Cortex of kidney (tissue), 1 donor: ENCODE measurements at places on chromosomes 5 and 9.

GRCh38 chr5:143586781-143587362, 183.4 kb upstream of the NR3C1 start:
- no peak for DNase-seq

GRCh38 chr9:99185348-99185632, 36.5 kb downstream of the ALG2 start:
- no peak for DNase-seq

- DNase-seq, result no peak
Observed at GRCh38 chr9:101469026-101469425, 33.5 kb upstream of the ALDOB start.

- no peak for DNase-seq
Observed at GRCh38 chr5:21823076-21823574, 1030.0 kb downstream of the CDH12 start.

GRCh38 chr9:114737118-114737517, 55.1 kb upstream of the TEX48 start:
- no peak for DNase-seq

DNA sequence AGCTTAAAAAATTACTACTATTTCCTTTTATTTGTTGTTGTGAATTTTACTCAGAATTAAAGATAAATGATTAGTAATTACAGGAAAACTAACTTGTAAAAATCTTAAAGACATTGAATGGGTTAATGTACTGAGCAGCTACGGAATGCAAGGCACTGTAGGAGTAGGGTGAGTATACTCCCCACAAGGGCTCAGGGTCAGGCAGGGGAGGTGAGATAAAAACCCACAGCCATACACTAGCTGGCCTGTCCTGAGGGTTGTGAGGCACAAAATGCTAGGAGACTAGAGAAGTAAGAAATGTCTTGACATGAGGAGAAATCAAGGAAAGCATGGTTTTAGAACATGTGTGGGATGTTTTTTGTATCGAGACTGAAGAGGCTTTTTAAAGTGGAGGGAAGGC, 13.4 kb downstream of the ZBED3 start:
- no peak for DNase-seq

DNA sequence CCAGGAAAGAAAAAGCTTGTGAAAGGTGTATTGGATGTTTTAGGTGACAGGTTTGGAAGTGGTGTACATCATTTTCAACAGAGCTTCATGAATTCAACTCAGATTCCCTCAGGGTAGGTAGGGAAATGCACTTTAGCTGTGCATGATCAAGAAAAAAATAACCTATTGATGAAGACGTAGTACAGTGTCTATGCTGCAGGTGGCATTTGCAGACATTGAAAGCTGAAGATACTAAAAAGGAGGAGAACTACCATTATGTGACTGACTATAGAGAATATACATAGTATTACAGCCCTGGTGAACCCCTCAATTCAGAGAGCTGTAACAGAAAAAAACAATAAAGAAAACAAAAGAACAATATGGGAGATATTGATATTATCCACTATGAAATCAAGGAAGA, 2344.7 kb upstream of the ACO1 start:
- no peak for DNase-seq

- no peak for DNase-seq
Observed at GRCh38 chr9:18907927-18908625, 124.9 kb downstream of the SAXO1 start.

DNA sequence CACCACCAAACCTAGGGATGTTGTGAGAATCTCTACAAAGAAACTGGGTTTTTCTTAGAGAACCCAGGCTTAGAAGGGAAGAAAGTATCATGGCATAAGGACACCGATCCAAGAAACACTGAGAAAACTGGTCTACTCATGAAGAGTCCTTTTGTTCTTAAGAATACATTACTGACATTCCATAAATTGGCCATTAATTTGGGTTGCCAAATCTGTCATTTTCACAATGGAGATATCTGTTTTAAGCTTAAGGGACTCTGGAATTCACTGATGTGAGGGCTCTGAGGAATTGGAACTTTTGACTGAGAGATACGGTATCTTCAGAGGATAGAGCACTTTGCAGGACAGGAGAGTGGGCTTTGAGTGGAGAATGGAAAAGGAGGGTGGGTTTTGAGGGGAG, 315.3 kb upstream of the ZNF608 start:
- no peak for DNase-seq

DNA sequence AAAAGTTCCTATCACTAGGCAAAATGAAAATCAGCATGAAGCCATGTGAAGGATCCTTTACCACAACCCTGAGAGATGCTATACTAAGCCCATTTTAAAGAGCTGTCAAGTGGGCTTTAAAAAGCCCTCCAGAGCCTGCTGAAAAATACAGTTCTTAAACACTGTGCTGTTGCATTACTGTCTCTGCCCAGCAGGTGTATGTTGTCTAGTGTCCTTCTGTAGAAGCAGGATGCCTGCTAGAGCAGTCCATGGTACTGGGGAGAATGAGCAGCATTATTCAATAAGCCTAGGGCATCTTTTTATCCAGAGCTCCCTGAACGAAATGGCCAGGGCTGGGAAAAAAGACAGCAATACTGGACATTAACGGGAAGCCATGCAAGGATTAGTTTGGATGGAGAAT, 126.2 kb upstream of the PLCXD3 start:
- DNase-seq, result no peak

DNA sequence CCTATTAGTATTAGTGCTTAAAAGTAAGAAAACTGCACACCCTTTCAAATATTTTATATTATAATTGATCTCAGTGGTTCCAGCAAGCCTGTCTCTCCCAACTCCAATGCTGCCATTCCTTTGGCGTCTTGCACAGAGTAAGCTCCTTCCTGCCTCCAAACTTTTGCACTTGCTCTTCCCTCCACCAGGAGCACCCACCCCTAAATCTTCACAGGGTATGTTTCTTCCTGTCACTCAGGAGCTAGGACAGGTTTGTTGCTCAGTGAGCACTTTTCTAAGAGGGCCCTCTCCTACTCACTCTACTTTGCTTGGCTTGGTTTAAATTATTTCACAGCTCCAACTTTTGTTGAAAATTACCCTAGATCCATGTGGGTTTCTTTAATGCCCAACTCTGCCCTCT, 189.1 kb upstream of the ADRA1B start:
- DNase-seq, result no peak

- DNase-seq, result no peak
Observed at GRCh38 chr9:37943345-37944265, 39.7 kb upstream of the SLC25A51 start.

- no peak for DNase-seq
Observed at GRCh38 chr5:67235399-67236110, 39.0 kb upstream of the CD180 start.

- no peak for DNase-seq
Observed at GRCh38 chr5:141439411-141440141, 9.3 kb downstream of the PCDHGA12 start.

- no peak for DNase-seq
Observed at GRCh38 chr5:173829826-173830225, 58.3 kb upstream of the CPEB4 start.

- no peak for DNase-seq
Observed at GRCh38 chr5:132310141-132310834, 16.1 kb downstream of the SLC22A4 start.

DNA sequence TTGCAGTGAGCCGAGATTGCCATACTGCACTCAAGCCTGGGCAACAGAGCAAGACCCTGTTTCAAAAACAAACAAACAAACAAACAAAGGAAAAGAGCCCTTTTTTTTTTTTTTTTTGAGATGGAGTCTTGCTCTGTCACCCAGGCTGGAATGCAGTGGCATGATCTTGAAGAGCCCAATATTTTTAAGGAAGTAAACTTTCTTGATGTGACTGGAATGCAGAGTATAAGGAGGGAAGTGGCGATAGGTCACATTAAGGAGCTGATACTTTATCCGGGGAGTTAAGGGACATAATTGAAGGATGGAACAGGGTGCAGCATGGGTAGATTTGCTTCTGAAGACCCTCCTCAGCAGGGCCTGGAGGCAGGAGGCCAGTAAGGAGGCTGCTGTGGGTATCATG, 13.0 kb downstream of the NAIF1 start:
- no peak for DNase-seq

DNA sequence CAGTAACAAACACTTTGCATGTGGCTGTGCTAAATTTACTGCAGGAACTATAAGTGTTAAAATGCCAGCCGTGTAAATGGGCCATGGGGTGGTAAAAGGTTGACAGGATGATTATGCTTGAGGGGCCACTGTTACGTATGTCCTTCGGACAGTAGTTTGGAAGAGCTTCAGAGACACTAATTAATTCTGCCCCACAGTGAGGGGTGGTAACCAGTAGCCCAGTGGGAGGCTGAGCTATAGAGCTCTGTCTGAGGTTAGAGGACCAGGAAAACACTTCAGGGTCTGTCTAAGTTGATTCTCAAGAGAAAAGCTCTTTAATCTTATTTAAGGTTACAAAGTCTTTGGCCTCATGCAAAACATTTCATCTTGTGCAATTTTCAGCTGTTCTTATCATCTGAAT, 176.6 kb downstream of the DMRTA1 start:
- DNase-seq, result no peak
